ENCODE measurements at places on chromosomes 13 and 19.

DNA sequence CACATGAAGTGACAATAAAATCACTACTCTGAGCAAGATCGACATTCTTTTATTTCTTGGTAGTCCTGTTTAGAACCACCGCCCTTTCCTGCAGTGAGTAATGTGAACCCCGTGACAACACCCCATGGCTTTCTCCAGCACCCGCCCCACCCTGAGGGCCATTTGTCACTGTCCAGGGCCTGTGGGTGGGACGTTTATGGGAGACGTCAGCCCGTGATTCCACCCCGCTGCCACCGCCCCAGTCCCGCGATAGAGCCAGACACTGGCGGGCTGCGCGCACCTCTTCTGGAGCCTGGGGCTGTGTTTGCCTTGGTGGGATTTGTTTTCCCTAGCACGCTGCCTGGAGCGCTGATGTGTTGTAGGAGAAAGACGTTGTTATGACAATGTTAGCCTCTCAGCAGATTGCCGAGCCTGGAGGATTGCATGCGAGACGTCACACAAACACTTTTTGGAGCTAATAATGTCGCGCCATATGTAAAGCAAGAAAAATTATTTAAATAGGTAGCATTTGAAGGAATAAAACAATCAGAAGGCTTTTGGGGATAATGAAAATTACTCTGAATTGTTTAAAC, 263.7 kb downstream of the TEX29 start:
- no peak for DNase-seq

DNA sequence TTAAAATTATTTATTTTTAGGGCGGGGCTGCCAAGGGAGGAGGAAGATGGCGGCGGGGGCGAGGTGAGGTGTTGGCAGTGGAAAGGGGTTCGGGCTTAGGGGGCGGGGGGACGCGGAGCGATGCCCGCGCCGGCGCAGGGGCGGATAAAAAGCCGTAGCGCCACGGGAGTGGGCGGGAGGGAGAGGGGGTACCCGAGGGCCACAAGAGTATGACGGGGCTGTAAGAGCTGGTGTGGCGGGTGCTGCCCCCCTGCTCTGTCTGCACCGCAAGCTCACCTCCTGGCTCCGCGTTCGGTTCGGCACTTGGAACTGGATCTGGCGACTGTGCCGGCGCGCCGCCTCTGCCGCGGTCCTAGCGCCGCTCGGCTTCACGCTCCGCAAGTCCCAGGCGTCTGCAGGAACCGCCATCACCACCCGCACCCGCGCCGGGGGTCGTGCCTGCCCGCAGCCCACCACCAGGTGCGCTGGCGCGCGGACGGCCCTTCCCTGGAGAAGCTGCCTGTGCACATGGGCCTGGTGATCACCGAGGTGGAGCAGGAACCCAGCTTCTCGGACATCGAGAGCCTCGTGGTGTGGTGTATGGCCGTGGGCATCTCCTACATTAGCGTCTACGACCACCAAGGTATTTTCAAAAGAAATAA, 265.2 kb upstream of the SGCG start:
- DNase-seq, result no peak

GRCh38 chr19:1567848-1568227, 287 bp downstream of the MEX3D start:
- no peak for DNase-seq

GRCh38 chr13:33272531-33273124, 12.9 kb downstream of the STARD13 start:
- no peak for DNase-seq

DNA sequence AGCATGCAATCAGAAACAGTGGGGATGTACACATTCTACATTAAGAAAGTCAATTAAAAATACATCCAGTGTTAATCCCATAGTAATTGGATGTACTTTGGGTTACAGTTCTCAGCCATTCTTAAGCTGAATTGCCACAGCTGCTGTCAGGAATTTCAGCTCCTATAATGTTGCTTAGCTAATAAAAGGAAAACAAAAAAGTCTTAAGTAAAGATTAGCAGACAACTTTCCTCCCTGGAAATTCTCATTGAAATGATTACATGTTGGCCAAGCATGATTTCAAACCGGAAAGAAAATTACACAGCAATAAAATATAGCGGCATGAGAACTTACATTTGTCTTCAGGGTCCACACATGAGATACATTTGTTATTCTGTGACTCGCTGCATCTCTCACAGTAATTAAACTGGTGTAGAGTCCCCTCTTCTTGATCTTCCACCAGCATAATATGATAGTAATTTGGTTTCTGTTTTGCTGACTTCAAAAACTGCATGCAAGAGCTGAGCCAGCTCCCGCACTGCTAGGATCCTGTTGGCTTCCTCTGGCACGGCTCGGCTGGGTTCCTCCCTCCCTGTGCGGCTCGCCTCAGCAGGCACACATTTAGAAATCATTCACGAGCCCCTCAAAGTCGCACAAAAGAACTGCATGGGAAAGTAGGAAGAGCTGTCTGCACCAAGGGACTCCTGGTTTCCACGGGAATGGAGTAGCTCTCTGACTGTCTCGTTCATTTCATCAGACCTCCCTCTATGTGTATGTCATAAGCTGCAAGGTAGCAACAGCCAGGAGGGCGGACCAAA, at the start of gene HTR2A:
HTR2A (minus strand) TSS at position 713 of the 797 bp plus-strand sequence. CDS start 1,147 bp downstream, outside the sequence.
- DNase-seq, result no peak

DNA sequence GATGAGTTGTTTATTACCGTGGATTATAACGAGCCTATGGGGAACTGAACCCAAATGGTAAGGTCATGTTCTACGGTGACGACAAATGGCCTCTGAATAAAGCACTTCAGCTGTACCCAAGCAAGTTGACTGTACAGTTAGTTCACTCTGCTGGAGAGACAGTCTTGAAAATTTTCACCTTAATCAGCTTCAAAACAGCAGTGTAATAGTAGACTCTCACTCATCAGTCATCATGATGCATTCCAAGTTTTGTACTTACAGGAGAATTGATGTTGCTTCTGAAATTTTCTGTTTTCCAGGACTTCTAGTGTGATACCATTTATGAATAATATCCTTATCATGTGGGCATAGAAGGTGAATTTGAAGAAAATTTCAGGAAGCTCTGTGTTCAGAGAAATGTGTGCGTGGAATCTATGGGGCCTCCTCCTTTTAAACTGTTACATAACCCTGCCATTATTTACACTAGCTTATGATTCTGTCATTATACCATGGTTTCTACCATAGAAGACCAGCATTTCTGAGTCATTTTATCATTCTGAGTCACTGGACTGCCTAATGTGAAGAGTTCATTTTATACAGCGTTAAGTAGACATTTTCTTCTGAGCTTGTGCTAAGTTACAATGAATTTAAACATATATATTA, 96.9 kb downstream of the WDFY2 start:
- no peak for DNase-seq

- no peak for DNase-seq
Measured at GRCh38 chr13:112341976-112342735, 34.0 kb upstream of the SPACA7 start.

DNA sequence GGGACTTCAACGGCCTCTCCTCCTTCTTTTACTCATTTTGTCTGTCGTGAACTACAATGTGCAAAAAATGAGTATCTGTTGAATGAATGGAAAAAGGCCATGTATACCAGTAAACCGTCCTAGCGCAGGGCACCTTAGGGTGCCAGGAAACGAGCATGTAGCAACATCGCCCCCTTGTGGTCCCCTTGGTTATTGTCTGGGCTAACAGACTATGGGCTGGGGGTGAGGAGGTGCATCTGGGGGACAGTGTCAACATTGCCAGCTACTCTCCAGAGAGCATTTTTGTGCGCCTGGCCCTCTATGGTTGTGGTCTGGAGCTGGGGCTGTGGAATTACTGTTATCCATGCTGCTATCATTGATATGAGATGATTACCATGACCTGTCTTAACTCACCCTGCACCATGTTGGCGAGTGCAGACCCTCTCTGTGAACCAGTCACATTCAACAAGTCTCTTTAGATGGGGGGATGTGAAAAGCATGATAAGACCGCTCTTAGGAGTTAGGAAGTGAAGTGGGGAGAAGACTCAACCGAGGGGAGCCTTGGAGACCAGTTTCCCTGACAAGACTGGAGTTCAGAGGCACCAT, 22.8 kb upstream of the SIGLEC11 start:
- DNase-seq, result peak; percentile 69

DNA sequence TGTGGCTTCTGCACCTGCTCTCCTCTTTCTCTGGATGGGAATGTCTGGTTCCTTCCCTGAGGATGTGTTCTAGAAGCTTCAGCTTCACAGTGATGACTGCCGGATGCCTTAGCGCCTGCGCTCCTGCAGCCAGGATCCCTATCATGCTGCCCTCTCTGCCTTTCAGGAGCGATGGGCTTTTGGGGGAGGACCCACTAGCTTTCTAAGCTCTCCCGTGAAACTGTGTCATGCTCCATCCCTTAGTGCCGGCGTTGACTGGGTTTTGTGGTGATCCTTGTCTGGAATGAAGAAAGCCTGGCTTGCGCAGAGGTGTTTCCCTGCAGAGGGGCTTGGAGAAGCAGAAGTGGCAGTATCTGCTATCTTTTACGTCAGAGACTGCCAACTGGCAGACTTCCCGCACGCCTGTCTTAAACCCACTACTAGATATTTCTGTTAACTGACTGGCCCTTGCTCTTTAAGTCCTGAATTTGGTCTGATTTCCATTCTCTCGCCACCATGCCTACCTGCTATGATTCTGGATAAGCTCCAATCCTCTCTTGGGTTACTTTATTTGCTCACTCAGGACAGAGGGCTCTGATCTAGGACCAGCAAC, 3.8 kb upstream of the KMT2B start:
- DNase-seq, result no peak

- DNase-seq, result peak; percentile 24
Measured at GRCh38 chr13:110726726-110727125, 13.2 kb downstream of the ING1 start.

- DNase-seq, result no peak
Measured at GRCh38 chr19:14843578-14843977, 5.1 kb downstream of the OR7A10 start.

DNA sequence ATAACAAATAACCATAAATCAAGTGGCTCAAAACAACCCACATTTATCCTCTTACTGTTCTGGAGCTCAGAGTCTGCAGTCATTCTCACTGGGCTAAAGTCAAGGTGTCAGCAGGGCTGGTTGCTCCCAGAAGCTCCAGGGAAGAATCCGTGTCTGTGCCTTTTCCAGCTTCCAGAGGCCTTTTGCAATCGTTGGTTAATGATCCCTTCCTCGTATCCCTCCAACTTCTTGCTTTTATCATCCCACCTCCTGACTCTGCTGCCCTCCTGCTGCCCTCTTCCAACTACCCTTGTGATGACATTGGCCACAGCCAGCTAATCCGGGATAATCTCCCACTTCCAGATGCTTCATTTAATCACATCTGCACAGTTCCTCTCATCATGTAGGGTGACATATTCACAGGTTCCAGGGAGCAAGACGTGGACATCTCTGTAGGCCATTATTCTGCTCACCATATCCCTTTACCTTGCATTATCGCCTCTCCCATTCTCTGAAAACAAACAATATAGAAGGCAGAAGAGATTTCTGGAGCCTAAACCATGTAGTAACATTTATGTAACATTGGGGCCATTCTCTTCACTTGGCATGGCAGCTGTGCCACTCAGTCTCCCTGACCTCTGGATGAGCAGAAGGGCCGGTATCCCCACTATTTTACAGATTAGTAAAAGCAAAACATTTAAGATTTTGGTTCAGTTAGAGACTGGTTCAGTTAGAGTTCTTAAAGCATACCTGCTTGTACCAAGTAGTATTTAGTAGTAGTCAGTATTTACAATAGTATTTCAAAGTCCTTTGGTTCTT, 53.5 kb downstream of the RFC3 start:
- DNase-seq, result no peak

Measured in stimulated activated CD4-positive, alpha-beta T cell treated with anti-CD3 and anti-CD28 coated beads, TNF-alpha, amount 100 ng/mL, for 4 hours (primary cell).